ENCODE measurements at places on chromosomes 5 and 9.

DNA sequence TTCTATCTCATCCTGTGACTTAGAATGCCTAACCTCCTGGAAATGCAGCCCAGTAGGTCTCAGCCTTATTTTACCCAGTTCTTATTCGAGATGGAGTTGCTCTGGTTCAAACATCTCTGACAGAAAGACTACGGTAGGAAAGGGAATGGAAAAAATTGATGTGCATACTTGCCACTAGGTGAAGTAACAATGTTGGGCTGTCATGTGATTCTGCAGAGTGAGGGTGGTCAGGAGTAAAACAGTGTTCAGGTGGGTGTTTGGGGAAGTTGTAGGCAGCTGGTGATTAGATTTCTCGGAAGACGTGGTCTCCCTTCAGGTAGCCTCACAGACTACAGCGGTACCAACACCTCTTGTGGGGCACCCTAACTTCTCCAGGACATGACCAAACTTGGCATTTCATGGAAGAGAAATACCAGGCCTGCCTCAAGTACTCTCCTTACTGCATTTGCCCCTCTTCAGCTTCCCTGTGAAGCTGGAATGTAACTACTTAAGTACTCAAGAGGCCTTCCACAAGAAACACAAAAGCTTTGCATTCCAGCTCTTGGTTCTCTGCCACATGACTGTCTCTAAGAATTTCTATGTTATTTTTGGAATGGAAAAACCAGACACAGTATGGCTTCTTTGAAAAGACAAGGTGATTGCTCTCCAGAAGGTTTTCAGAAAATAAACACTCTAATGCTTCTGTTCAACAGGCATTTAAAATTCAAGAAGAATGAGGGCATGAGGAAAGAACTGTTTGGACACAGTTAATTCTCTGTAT lies 17.4 kb upstream of the ENTREP1 start:
- no peaks in the 10 kb centered on the region for H3K27me3 ChIP-seq
- H3K27ac ChIP-seq: no peak overlapping the region
- no peaks in the 10 kb centered on the region for H3K4me1 ChIP-seq

- H3K4me3 ChIP-seq: no peak overlapping the region
- DNase-seq: no peak
- no peaks in the 10 kb centered on the region for H3K4me1 ChIP-seq
- H3K27ac ChIP-seq: no peak overlapping the region
These were observed 34.4 kb downstream of the CFAP90 start for GRCh38 chr5:7816535-7816901.

- DNase-seq: no peak
- peak overlapping the region; percentile 26 for H3K27ac ChIP-seq
- peak overlapping the region; percentile 38 for H3K4me3 ChIP-seq
- H3K36me3 ChIP-seq: peaks cover 14% of the 10 kb centered on the region
- H3K4me1 ChIP-seq: peaks cover 89% of the 10 kb centered on the region
- no peaks in the 10 kb centered on the region for H3K27me3 ChIP-seq
These were observed 42.5 kb downstream of the SEMA4D start for GRCh38 chr9:89455356-89455824.

DNA sequence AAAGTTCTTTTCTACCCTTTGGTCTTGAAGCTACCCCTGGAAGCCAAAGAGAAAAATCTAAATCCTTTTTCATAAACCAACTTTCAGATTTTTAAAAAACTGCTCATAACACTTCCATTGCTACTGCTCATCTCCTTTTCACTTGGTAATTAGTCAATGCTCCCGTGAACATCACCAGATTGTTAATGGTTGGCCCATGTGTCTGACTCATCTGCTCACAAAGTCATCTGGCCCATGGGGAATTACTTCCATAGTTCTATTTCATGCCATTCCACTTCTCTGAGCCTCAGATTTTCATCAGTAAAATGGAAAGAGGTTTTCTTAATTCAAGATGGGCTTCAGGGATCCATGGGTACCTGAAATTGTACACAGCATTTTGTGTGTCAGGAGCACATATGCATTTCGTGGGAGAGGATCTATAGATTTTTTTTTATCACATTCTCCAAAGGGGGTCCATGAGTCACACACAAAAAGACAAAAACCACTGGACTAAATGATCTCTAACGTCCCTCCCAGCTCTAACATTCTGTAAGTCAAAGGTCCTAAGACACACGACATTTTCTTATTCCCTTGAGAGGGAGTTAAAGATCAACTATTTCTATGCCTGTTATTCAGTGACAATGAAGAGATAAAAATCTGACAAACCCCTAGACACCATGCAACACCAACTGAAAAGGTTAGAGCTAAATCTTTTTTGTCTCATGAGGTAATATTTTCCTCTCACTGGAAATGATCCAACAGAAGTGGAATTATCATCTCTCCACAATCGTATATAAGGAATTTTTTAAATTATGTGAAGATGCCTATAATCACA lies 75.4 kb downstream of the TEX10 start:
- H3K36me3 ChIP-seq: peaks cover 6% of the 10 kb centered on the region
- no peaks in the 10 kb centered on the region for H3K27me3 ChIP-seq
- DNase-seq: no peak
- no peaks in the 10 kb centered on the region for H3K4me1 ChIP-seq
- no peak overlapping the region for H3K27ac ChIP-seq

DNA sequence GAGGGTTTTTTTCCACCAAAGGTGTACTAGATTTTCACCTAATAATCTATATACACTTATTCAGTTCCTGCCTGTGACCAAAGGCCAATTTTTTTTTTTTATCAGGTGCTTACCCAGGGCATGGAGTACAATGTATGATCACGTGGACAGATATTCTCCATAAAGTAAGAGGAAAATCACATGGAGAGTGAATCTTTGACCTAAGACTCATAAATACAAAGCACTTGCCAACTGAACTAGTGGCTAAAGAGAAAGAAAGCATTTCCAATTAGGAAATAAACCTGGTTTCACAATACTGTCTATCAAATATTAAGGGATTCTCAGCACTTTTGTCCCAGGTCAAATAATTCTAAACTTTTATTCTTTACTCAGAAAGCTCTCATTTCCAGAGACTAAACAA lies 33.0 kb upstream of the CEP120 start:
- no peak for DNase-seq
- no peak overlapping the region for H3K27ac ChIP-seq
- no peaks in the 10 kb centered on the region for H3K36me3 ChIP-seq
- H3K4me3 ChIP-seq: no peak overlapping the region
- H3K27me3 ChIP-seq: no peaks in the 10 kb centered on the region
- H3K4me1 ChIP-seq: no peaks in the 10 kb centered on the region

- H3K36me3 ChIP-seq: no peaks in the 10 kb centered on the region
- no peak overlapping the region for H3K27ac ChIP-seq
- no peaks in the 10 kb centered on the region for H3K27me3 ChIP-seq
- H3K4me1 ChIP-seq: no peaks in the 10 kb centered on the region
- no peak for DNase-seq
- no peak overlapping the region for H3K4me3 ChIP-seq
These were observed 159.0 kb downstream of the TUSC1 start for GRCh38 chr9:25519286-25519685.

GRCh38 chr5:158155811-158156505 lies 297.0 kb upstream of the CLINT1 start:
- no peak for DNase-seq
- H3K27me3 ChIP-seq: no peaks in the 10 kb centered on the region
- H3K27ac ChIP-seq: no peak overlapping the region
- H3K4me1 ChIP-seq: no peaks in the 10 kb centered on the region
- no peaks in the 10 kb centered on the region for H3K36me3 ChIP-seq

DNA sequence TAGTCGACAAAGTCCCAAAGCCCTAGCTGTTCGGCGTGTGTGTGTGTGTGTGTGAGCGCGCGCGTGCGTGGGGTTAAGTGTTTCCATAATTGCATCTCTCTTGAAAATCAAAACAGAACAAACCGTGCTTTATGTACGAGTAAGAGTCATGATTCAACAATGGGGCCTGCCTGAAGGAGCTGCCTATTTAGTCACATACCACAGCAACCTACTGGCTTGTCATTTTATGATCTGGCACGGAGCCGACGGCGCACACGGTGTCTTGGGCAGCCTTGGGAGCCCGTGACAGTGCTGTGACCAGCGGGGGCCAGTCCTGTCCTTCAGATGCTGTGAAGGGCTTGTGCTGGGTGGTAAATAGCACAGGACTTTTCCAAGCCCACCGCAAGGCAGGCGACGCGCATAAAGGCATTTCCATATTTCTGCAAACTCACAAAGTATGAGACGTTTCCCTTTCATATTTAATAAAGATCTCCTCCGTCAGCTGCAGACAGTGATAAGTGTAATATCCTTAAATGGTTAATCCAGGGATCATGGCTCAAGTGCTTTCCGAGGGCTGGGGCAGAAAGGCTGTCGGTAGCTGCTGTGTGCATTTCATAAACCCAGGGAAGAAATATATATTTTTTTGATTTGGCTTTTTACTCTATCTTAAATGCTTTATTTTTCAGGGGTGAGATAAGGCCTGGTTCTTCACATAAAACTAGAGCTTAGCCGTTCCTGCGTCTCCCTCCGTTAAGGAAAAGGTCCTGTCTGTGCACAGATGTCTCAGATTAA lies 270.2 kb upstream of the IRX1 start:
- H3K27me3 ChIP-seq: no peaks in the 10 kb centered on the region
- H3K36me3 ChIP-seq: no peaks in the 10 kb centered on the region
- no peak overlapping the region for H3K27ac ChIP-seq
- H3K4me3 ChIP-seq: no peak overlapping the region
- no peaks in the 10 kb centered on the region for H3K4me1 ChIP-seq

DNA sequence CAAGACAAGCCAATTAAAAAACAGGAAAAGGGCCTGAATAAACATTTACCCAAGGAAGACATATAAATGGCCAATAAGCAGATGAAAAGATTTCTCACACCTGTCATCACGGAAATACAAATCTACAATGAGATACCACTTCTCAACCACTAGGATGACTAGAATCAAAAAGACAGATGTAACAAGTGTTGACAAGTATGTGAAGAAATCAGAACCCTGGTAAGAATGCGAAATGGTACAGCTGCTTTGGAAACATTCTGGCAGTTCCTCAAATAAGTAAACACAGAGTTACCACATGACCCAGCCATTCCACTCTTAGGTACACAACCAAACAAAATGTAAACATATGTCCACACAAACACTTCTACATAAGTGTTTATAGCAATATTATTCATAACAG lies 32.5 kb downstream of the LEAP2 start:
- peaks cover 5% of the 10 kb centered on the region for H3K36me3 ChIP-seq
- no peak overlapping the region for H3K27ac ChIP-seq
- H3K27me3 ChIP-seq: no peaks in the 10 kb centered on the region
- H3K4me1 ChIP-seq: no peaks in the 10 kb centered on the region

DNA sequence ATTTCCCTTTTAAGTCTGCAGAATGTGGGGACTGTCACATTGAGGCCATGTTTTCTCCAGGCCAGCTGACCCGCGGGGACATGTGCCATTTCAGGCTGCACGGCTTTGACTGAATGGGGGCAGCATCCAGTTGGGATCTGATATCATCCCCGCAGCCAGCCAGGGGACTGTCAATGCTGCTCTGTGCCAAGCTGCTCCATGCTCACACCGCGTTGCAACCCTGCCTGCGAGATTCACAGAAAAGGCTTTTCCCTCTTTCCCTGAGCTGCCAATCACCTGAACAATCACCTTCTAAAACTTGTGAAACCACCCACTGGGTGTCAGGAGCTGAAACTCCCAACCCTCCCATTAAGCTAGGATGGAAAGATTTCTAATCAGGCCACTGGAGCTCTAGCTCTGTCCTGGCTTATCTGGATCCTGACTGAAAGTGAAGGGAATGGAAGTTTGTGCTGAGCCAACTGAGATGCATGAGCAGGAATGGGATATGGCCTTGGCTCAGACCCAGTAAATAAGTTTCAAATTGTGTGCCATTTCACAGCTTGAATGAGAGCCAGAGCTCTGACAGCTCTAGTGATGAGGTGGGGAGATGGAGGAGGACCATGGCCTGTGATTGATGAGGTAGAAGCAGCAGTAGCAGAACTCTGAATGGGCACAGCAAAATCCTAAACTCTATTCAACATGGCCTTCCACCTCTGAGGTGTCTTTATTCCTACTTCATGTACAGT lies 34.5 kb upstream of the ZNF366 start:
- no peaks in the 10 kb centered on the region for H3K4me1 ChIP-seq
- H3K27me3 ChIP-seq: no peaks in the 10 kb centered on the region
- no peak overlapping the region for H3K27ac ChIP-seq
- H3K4me3 ChIP-seq: no peak overlapping the region
- no peak for DNase-seq

- H3K4me1 ChIP-seq: peaks cover 4% of the 10 kb centered on the region
- H3K4me3 ChIP-seq: no peak overlapping the region
- no peaks in the 10 kb centered on the region for H3K36me3 ChIP-seq
- H3K27ac ChIP-seq: no peak overlapping the region
These were observed 53.9 kb upstream of the PTCH1 start for GRCh38 chr9:95570646-95571045.

DNA sequence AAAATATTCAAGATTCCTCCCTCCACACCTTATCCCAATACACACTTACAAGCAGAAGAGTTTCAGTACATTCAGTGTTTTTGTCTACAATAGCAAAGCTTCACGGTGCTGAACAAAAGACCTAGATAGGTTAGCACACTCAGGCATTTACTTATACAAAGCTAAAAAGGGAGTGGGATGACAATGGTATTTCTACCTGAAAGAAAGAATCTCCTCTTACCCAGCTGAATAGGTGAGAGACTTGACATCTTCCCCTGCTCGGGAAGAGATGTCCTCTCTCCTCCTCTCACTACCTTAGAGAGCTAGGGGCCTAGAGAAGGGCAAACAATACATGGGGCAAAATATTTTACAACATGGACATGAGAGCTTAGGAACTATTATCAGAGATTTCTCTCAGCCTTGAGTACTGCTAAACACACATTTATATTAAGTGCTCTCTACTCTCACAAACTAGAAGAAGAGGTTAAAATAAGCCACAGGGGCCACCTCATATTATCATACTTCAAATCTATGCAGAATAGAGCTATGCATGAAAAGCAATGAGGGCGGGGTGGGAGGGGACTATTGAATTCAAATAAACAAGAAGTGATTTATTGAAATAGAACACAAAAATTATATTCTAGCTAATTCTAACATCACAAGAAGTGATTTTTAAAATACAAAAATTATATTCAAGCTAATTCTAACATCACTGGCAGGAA lies 38.6 kb upstream of the RNF38 start:
- H3K4me3 ChIP-seq: no peak overlapping the region
- peaks cover 32% of the 10 kb centered on the region for H3K4me1 ChIP-seq
- no peaks in the 10 kb centered on the region for H3K36me3 ChIP-seq

GRCh38 chr5:34656700-34657273 lies 659 bp downstream of the RAI14 start:
- H3K36me3 ChIP-seq: no peaks in the 10 kb centered on the region
- H3K27me3 ChIP-seq: no peaks in the 10 kb centered on the region
- H3K27ac ChIP-seq: peak overlapping the region; percentile 31
- DNase-seq: no peak
- peak overlapping the region; percentile 26 for H3K4me3 ChIP-seq
- peaks cover 7% of the 10 kb centered on the region for H3K4me1 ChIP-seq

Measured in CD8-positive, alpha-beta memory T cell (primary cell).